H54 (cell line): ENCODE measurements at places on chromosomes 1 and 21.

DNA sequence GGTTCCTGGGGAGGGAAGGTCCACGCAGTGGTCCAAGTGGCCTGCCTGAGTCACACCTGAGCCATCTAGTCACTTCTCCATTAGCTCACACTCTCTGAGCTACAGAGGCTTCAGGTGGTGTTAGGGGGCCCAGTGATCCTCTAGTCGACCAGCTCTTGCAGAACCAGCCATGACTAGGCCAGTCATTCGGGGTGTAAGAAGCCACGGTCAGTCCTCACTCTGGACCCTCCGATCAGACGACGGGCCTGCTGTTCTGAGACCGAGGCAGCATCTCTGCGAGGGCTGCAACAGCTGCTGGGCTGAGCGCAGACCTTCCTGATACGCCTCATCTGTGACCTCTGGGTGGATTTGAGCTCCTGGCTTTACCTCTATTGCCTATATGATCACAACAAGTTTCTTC is 68.8 kb downstream of the RIPK4 start:
- no peak for DNase-seq

DNA sequence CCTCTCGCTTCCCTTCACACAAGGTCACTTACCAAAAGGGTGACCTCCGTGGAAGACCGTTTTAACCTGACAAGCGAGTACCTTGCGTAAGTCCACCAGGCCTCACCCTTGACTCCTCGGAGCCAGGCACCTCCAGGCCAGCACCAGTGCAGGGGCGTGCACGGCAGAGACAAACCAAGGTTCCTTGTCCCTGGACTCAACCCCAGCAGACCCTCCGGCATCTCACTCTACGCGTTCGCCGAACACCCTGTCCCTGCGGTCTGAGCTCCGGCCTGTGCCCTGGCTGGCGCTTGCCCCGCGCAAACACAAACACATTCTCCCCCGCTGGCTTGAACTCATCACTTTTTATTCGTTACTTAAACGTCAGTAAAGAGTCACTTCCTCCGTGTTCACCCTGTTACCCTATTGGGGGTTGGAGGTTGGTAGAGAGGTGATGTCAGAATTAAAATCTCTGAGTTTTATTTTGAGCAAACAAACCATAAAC is 4.5 kb downstream of the TBX15 start:
- no peak for DNase-seq

DNA sequence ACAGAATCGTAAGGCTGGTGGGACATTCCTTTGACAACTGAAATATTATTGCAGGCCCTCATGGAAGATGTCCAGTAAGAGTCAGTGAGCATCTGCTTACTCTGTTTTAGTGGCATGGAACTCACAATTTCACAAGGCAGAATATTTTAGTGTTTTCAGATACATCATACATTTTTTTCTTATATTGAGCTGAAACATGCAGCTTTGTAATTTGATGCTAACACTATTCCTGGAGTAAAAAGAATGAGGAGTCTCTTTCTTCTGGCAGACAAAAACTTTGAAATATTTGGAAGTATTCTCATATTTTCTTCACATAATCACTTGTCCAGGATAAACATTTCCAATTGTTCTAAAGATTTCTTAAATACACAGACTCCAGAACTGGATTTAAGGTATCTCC is 17.7 kb downstream of the CLDN17 start:
- DNase-seq, result no peak

DNA sequence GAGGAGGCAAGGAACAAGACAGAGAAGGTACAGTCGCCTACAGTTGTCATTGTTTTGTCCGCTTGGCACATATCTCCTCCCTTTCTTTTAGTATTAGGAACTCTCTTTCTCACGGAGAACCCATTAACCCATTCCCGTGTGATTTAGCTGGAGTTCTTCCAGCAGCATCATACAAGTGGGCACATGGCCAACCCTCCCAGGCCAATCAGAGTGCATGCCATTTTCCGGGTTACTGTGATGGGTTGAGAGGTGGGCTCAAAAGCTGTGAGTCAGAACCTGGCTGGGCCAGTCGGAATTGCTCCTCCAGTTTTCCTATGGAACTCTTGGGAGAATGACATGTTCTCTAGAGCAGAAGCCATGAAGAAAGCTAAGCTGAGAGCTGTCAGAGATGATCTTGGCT is 83.1 kb upstream of the SOD1 start:
- DNase-seq, result no peak

- no peak for DNase-seq
These were observed 200.2 kb downstream of the HIVEP3 start for GRCh38 chr1:41718497-41718896.

- no peak for DNase-seq
These were observed 60.3 kb downstream of the FH start for GRCh38 chr1:241459186-241459802.

DNA sequence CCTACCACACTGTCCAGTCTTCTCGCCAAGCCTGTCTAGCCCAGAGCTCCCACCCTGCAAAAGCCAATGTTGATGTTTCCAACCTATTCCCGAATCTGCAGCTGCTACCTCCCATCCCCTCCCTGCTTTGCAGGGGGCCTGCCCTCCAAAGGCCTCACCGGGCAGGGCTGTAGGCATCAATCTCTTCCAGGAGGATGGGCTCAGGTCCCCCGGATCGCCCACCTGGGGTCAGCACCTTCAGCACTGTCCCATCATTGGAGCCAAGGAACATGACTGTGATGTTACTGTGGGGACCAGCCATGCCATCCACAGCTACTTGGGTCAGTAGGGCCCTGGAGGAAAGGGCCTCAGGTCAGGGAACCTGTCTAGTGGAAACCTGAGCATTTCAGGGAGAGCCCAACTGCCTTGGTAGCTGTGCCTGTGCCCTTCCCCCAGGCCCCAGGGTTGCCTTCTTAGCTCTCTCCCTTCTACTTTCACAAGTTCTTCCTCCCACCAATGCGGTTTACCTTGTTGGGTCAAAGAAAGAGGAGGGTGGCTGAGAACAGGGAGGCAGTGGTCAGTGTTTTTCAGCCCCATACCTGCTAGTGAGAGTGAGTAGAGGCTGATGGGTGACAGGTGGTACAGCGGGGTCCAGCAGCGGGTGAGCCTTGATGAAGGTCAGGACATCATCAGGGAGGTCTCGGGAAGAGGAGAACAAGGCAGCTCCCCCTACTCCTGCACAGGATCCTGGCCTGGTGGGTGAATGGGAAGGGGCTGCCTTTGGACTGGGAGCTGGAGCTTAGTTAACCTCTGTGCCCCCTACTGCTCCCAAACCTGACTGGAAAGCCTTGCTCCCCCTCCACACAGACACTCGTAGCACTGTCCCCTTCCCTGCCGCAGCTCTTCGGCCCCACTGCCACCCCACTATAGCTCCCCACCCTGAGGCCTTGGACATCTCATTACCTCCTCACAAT is 10.7 kb downstream of the SEMA6C start:
- no peak for DNase-seq

- DNase-seq, result no peak
These were observed 78.4 kb upstream of the CTTNBP2NL start for GRCh38 chr1:112317611-112318062.

GRCh38 chr1:183776731-183777130 is 28.2 kb upstream of the RGL1 start:
- no peak for DNase-seq

GRCh38 chr1:158126425-158126824 is 54.3 kb upstream of the CD1D start:
- DNase-seq, result no peak

GRCh38 chr1:64675718-64676345 is 69.0 kb upstream of the RAVER2 start:
- DNase-seq, result peak; percentile 10

DNA sequence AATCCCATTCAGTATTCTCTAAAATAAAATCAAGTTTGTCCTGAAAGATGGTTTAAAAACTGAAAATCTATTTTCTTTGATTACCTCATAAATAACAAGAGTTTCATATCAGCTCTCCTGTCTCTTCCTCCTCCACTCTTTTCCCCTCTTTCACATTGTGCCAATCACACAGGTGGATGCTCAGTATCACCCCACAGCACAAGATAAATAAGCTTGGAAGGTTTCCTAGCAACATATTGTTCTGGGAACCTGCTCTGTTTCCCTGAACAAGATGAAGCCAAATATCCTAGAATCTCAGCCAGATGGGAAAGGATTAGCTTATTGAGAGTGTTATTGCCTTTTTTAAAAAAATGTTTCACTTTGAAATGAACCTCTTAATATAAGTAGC is 45.7 kb upstream of the CACYBP start:
- no peak for DNase-seq

DNA sequence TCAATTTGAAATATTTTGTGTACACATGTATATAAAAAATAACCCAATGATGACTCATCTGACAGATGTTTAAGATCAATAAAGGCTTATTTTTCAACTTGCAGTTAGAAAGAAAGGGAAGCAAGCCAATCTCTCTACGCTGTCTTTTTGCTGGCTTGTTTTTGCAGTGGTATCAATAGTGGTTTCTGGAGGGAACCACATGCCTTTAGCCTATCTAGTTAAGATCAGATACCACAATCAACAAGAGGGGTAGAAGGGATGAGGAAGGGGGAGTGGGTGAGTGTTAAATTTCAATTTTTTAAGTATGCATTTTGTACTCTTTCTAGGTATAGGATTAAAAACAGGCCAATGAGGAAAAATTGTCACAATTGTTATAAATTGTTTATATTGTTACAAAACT is 276.2 kb downstream of the KCNH1 start:
- no peak for DNase-seq

DNA sequence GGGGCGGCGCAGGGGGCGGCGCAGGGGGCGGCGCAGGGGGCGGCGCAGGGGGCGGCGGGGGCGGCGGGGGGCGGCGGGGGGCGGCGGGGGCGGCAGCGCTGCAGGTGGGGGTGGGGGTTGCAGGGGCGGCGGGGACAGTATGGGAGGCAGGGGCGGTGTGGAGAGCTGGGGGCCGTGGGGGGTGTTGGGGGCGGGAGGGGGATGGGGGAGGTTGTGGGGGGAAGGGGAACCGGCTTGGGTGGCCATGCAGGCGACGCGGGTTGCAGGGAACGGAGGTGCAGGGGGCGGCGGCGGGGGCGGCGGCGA is 13.0 kb upstream of the SLC19A1 start:
- no peak for DNase-seq

DNA sequence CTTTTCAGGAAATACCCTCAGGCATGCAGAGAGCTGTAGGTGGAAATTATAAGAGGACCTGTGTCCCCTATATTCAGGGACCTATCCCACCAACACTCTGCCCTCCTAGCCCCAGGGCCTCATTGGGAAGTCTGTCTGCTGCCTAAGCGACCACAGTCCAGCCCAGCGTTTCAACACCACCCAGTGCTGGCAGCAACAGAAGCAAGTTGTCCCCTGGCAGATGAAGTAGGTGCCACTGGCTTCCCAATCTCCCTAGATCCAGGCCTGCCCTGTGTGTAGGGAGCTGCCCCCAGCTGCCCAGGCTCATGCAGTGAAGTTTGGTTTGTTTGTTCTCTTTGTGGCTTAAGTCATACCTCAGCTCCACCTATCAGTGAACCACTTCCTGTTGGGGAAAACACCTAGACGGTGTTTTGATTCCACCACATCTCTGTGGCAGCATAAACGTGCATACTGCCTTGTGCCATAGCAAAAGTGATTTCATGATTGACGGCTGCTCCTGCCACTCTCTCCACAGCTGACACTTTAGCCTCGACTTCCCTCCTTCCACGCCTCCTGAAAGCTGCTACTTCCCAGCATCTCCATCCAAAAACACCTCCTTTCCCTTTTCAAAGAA is 8.1 kb upstream of the LEFTY1 start:
- DNase-seq, result peak; percentile 63

GRCh38 chr1:30881319-30882181 is 27.0 kb downstream of the SDC3 start:
- DNase-seq, result no peak

DNA sequence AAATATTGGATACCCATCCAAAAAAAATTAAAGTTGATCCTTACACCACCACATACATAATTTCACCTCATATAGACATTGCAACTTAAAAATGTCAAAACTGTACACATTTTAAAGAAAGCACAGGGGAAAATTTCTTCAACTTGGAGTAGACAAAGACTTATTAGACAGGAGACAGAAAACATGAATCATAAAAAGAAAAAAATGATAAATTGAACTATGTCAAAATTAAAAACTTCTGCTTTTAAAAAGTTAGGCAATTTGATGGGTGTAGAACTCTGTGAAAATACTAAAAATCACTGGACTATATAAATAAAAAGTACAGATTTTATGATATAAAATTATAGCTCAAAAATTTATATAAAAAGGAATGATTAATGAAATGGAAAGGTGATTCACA is 4.4 kb upstream of the OR10K1 start:
- no peak for DNase-seq

- no peak for DNase-seq
These were observed 917 bp downstream of the RAP1A start for GRCh38 chr1:111620441-111620971.

DNA sequence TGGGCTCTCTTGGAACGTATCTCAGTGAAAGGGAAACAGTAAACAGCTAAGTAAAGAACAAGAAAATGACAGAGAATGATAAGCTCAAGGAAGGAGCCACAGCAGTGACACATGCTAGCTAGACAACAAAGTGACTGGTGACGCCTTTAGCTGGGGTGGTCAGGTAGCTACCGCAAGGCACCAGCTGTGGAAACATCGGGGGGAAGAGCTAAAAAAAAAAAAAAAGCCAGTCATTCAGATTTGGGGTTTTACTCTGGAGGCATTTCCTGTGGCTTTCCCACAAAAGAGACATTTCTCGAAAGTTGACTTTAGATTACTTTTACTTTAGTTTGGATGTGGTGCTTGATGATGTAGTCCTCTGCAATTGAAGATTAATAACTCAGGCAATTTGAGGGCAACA is 2.1 kb downstream of the FHAD1 start:
- no peak for DNase-seq

GRCh38 chr1:209692296-209692695 is 12.3 kb upstream of the HSD11B1 start:
- DNase-seq, result no peak

DNA sequence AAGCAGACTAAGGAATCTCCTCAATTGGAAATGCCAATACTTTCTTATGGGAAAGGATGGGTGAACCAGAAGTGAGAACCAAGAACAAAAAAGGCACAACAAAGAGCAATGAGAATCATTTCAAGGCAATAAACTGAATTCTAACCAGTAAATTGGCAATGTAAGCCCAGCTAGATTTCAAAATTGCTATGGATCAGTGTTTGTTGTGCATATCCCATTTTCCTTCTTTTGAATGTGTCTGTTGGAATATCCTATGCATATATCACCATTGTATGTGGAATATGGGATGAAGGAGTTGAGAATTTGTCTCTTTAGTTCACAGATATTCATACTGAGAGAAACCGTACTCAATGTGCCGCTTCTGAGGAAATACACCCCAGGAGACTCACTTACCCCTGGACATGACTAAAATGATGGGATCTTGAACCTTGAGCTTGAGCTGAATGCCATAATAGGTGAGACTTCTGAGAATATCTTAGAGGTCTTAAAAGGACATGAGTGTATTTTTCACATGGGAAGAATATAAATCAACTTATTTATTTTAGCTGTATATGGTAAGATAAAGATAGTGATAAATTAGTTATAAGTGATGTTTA is 216.0 kb downstream of the BACH1 start:
- no peak for DNase-seq

GRCh38 chr1:93437976-93438605 is 9.8 kb upstream of the FNBP1L start:
- DNase-seq, result no peak

- no peak for DNase-seq
These were observed 48.7 kb upstream of the PSEN2 start for GRCh38 chr1:226821719-226822085.

- no peak for DNase-seq
These were observed 14.3 kb downstream of the GMEB1 start for GRCh38 chr1:28682840-28683239.
